K562 (cell line): ENCODE measurements at places on chromosomes 1 and 21. TPM values are rescaled to one million over a fixed set of nuclear protein-coding genes. Genes with fewer than 3 reads are reported as not detected.

The TCP10L gene
- total RNA-seq, result 0.49 and 0.58 TPM in 2 replicates

The FCRL6 gene
- not detected in 2 replicates for total RNA-seq

The DLGAP3 gene
- 0.07 and 0.18 TPM in 2 replicates for total RNA-seq

The ARHGEF10L gene
- 0.13 TPM in 2 replicates for total RNA-seq

The NR1I3 gene
- not detected in 2 replicates for total RNA-seq

The KIF26B gene
- 0.02 and 0.07 TPM in 2 replicates for total RNA-seq

The CXADR gene
- total RNA-seq, result 0.04 and 0.22 TPM in 2 replicates

The WARS2 gene
- 14.9 and 17.5 TPM in 2 replicates for total RNA-seq

The SUCO gene
- total RNA-seq, result 15.9 and 18.5 TPM in 2 replicates
